HFFc6 (cell line): ENCODE measurements at places on chromosomes 6 and 20. TPM values are rescaled to one million over a fixed set of nuclear protein-coding genes. Genes with fewer than 3 reads are reported as not detected.

Gene ADAM33
- total RNA-seq: 80.4 to 87.3 TPM (median 87.3 TPM) in 3 replicates

GRCh38 chr6:42817907-42818306 lies 36.1 kb downstream of the BICRAL start:
- no peak for DNase-seq
- H3K27ac ChIP-seq: no peak overlapping the region
- H3K27me3 ChIP-seq: no peaks in the 10 kb centered on the region
- no peak overlapping the region for H3K4me3 ChIP-seq

- no peaks in the 10 kb centered on the region for H3K36me3 ChIP-seq
- H3K27me3 ChIP-seq: no peaks in the 10 kb centered on the region; the same call in none of the 2 replicates
- DNase-seq: no peak
- no peak overlapping the region for H3K4me3 ChIP-seq
Observed at GRCh38 chr6:137744877-137745276, 122.2 kb upstream of the TNFAIP3 start.

Gene TFAP2D
- total RNA-seq: not detected in 3 replicates

DNA sequence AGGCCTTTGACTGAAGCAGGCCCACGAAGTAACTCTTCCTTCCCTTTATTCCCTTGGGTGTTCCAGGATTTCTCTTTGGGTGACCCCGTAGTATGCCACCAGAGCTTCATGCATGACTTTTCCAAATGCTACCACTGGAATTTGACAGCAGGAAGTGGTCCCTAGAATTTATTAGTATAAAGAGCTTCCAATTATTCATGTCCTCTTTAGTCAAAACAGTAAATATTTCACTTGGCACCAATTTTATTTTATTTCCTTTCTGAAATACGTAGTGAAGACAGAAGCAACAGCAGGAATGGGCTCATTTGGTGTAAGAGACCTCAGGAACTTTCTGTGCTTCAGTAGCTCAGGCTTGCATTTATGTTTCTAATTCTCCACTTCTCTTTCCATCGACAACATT lies 151.3 kb downstream of the LCA5 start:
- no peaks in the 10 kb centered on the region; the same call in 1 of the 2 replicates for H3K27me3 ChIP-seq
- H3K4me1 ChIP-seq: no peaks in the 10 kb centered on the region
- H3K4me3 ChIP-seq: no peak overlapping the region
- no peak overlapping the region for H3K27ac ChIP-seq
- H3K36me3 ChIP-seq: no peaks in the 10 kb centered on the region
- DNase-seq: no peak

Gene PSORS1C2
- total RNA-seq: not detected in 3 replicates

GRCh38 chr20:38073307-38074071 lies 39.9 kb downstream of the RPRD1B start:
- DNase-seq: peak; percentile 84
- H3K4me3 ChIP-seq: no peak overlapping the region
- H3K36me3 ChIP-seq: peaks cover 47% of the 10 kb centered on the region
- peak overlapping the region; percentile 52 for H3K27ac ChIP-seq
- peaks cover 47% of the 10 kb centered on the region for H3K4me1 ChIP-seq

DNA sequence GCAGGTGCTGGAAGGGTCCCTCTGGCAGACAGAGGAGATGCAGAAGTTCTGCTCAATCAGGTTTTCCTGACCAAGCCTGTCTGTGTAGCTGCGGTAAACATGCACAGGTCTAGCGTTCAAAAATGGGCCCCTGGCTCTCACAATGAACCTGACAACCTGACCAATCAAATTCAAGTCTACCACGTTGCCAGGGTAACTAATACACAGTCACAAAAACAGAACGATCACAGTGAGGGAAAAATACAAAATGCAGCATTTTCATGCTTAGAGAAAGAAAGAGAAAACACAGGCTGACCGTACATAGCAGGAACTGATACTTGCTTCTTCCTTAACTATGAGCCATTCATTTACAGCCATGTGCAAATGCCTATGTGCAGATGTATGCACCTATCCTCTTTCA lies 353.1 kb upstream of the TSHZ2 start:
- H3K27ac ChIP-seq: no peak overlapping the region
- no peaks in the 10 kb centered on the region for H3K36me3 ChIP-seq
- no peak overlapping the region for H3K4me3 ChIP-seq
- peaks cover 3% of the 10 kb centered on the region for H3K27me3 ChIP-seq
- no peak for DNase-seq

Gene AVP
- total RNA-seq: not detected in 3 replicates

DNA sequence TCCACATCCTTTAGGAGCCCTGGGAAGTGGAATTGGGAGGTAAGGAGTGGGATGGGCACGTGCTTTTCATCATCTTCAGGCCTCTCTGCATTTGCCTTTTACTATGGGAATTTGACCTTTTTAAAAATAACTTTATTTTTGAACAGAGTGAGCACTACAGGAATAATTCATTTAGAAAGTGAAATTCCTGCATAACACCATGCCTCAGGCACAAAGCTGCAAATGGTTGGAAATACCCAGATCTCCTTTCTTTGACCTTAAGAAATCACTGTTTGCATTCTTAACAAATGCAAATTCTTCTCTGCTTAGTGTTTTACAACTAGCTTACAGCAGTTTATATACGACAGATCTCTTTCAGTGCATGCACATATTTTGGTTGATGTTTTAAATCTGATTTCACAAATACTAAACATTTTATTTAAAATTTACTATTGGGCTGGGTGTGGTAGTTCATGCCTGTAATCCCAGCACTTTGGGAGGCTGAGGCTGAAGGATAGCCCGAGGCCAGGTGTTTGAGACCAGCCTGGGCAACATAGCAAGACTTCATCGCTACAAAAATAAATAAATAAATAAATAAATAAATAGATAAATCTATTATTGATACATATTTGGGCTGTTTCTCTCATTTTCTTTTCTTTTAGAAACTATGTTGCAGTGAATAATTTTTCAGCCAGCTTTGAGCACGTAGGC lies 24.5 kb downstream of the CST8 start:
- no peaks in the 10 kb centered on the region for H3K36me3 ChIP-seq
- peaks cover 24% of the 10 kb centered on the region for H3K27me3 ChIP-seq
- peak; percentile 40 for DNase-seq
- H3K27ac ChIP-seq: no peak overlapping the region

DNA sequence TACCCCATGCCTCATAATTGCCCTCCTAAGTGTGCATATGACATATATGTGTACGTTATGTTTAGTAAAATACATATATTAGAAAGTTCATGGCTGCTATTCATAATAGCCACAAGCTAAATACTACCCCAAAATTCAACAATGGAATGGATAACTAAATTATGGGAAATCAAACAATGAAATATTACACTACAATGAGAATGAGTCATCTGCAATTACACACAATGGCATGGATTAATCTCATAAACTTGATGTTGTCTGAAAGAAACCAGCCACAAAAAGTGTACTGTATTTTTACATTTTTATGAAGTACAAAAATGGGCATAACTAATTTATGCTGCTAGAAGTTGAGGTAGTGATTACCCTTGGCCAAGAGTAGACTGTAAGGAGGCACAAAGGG lies 477.0 kb downstream of the HAO1 start:
- H3K4me1 ChIP-seq: no peaks in the 10 kb centered on the region
- DNase-seq: no peak
- no peaks in the 10 kb centered on the region for H3K36me3 ChIP-seq
- no peak overlapping the region for H3K4me3 ChIP-seq
- H3K27ac ChIP-seq: no peak overlapping the region

Gene SNAP25
- total RNA-seq: not detected in 3 replicates

Gene IRAK1BP1
- total RNA-seq: 1.8 to 2.6 TPM (median 2.2 TPM) in 3 replicates

- H3K4me3 ChIP-seq: no peak overlapping the region
- H3K4me1 ChIP-seq: peaks cover 59% of the 10 kb centered on the region
- peaks cover 4% of the 10 kb centered on the region; the same call in 1 of the 2 replicates for H3K36me3 ChIP-seq
Observed at GRCh38 chr6:43127877-43128276, 43.2 kb upstream of the SRF start.

GRCh38 chr20:35298264-35298663 lies 6.0 kb upstream of the FAM83C start:
- no peaks in the 10 kb centered on the region; the same call in 1 of the 2 replicates for H3K36me3 ChIP-seq
- peaks cover 9% of the 10 kb centered on the region for H3K27me3 ChIP-seq
- H3K27ac ChIP-seq: no peak overlapping the region; the same call in 1 of the 2 replicates
- no peak overlapping the region for H3K4me3 ChIP-seq

Gene CENPB
- 109 to 127 TPM (median 115 TPM) in 3 replicates for total RNA-seq

Gene DEFB132
- total RNA-seq: not detected in 2 replicates

DNA sequence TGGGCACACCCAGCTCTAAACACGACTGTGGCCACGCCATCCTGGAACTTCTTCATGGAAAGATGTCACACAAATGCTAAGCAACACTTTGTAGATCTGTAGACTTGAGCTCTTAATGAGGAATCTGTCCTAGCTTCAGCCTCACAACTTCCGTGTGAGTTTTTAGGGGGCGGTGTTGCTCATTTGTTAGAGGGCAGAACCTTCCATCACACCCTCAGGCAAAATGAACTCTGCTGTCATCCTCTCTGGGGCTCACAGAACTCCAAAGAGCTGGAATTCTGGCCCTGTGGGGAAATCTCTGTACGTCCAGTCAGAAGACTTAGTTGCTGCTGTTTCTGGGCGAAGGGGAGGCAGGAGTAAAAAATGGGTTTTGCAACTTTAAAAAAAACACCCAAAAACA lies 49.8 kb downstream of the NRN1 start:
- no peaks in the 10 kb centered on the region for H3K4me1 ChIP-seq
- peaks cover 10% of the 10 kb centered on the region for H3K27me3 ChIP-seq
- no peaks in the 10 kb centered on the region for H3K36me3 ChIP-seq
- no peak overlapping the region for H3K27ac ChIP-seq

GRCh38 chr20:8095648-8096572 lies 36.2 kb upstream of the PLCB1 start:
- H3K27ac ChIP-seq: peak overlapping the region; percentile 42
- peaks cover 24% of the 10 kb centered on the region for H3K4me1 ChIP-seq
- no peaks in the 10 kb centered on the region; the same call in 1 of the 2 replicates for H3K27me3 ChIP-seq
- no peaks in the 10 kb centered on the region for H3K36me3 ChIP-seq

GRCh38 chr20:32742322-32743236 lies 688 bp downstream of the COMMD7 start:
- DNase-seq: no peak
- H3K27me3 ChIP-seq: no peaks in the 10 kb centered on the region; the same call in 1 of the 2 replicates
- peak overlapping the region; percentile 97 for H3K4me3 ChIP-seq
- H3K36me3 ChIP-seq: no peaks in the 10 kb centered on the region
- peaks cover 46% of the 10 kb centered on the region for H3K4me1 ChIP-seq
- H3K27ac ChIP-seq: peak overlapping the region; percentile 94

Gene GRM4
- not detected in 2 replicates for total RNA-seq

DNA sequence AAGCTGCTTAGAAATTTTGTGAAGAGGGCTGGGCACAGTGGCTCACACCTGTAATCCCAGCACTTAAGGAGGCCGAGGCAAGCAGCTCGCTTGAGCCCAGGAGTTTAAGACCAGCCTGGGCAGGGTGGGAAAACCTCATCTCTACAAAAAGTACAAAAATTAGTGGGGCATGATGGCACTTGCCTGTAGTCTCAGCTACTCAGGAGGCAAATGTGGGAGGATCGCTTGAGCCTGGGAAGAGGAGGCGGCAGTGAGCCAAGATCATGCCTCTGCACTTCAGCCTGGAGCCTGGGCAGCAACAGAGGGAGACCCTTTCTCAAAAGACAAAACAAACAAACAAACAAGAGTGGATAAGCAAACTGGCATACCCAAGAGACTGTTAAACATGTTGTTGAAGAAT lies 308.3 kb upstream of the ADGRB3 start:
- H3K36me3 ChIP-seq: no peaks in the 10 kb centered on the region
- DNase-seq: no peak
- no peaks in the 10 kb centered on the region for H3K4me1 ChIP-seq
- no peaks in the 10 kb centered on the region for H3K27me3 ChIP-seq
- H3K4me3 ChIP-seq: no peak overlapping the region

- no peak overlapping the region for H3K27ac ChIP-seq
- no peak for DNase-seq
- H3K36me3 ChIP-seq: peaks cover 4% of the 10 kb centered on the region; the same call in 1 of the 2 replicates
- no peaks in the 10 kb centered on the region for H3K4me1 ChIP-seq
Observed at GRCh38 chr6:51116723-51117122, 298.1 kb downstream of the TFAP2B start.

GRCh38 chr20:21046413-21047070 lies 59.6 kb downstream of the LINC00237 start:
- H3K27ac ChIP-seq: no peak overlapping the region
- DNase-seq: no peak
- no peaks in the 10 kb centered on the region for H3K4me1 ChIP-seq
- H3K27me3 ChIP-seq: no peaks in the 10 kb centered on the region; the same call in 1 of the 2 replicates
- H3K36me3 ChIP-seq: no peaks in the 10 kb centered on the region

DNA sequence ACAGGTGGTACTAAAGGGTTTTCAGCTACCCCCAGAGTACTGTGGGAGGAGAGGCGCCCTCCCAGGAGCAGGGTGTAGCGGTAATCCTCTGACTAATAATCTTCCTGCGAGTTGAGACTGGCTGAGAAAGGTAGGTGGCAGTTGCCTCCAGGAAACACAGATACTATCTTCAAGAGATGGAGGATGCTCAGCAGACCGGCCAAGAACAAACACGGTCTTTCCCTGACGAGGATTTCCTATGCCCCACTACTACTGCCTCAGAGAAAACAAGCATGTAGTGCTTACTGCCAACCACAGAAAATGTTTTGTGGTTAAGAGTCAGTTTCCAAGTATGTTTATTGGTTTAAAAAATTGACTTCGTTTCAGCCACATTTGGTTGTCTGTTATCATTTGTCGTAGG lies 26.8 kb downstream of the C6orf89 start:
- H3K27ac ChIP-seq: peak overlapping the region; percentile 64
- peaks cover 58% of the 10 kb centered on the region for H3K4me1 ChIP-seq
- H3K27me3 ChIP-seq: no peaks in the 10 kb centered on the region; the same call in 1 of the 2 replicates
- peaks cover 30% of the 10 kb centered on the region for H3K36me3 ChIP-seq
- H3K4me3 ChIP-seq: peak overlapping the region; percentile 75
- peak; percentile 90 for DNase-seq

Gene ZNF391
- 0.37 to 0.60 TPM (median 0.59 TPM) in 3 replicates for total RNA-seq

Gene STX7
- total RNA-seq: 35.7 to 41.5 TPM (median 41.1 TPM) in 3 replicates

- H3K27ac ChIP-seq: no peak overlapping the region
- peaks cover 14% of the 10 kb centered on the region for H3K4me1 ChIP-seq
- no peaks in the 10 kb centered on the region for H3K27me3 ChIP-seq
- H3K36me3 ChIP-seq: peaks cover 4% of the 10 kb centered on the region; the same call in 1 of the 2 replicates
Observed at GRCh38 chr6:5280920-5281319, 19.6 kb downstream of the FARS2 start.

Gene LY6G6C
- total RNA-seq: 0.21 TPM in 1 of 3 replicates, not detected in the others

Gene ZBP1
- not detected in 2 replicates for total RNA-seq

Gene SDC4
- 130 to 146 TPM (median 131 TPM) in 3 replicates for total RNA-seq

DNA sequence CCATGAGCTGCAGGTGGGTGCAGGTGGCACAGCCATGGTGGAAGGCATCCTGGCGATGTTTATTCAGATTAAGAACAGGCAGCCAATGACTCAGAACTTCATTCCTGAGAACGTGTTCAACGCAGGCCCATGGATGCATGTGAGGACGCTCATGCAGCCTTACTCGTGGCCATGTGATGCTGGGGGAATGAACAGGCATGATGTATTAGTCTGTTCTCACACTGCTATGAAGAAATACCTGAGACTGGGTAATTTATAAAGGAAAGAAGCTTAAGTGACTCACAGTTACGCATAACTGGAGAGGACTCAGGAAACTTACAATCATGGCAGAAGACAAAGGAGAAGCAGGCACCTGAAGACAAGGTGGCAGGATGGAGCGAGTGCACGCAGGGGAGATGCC lies 146.6 kb downstream of the RNASET2 start:
- no peak overlapping the region for H3K27ac ChIP-seq
- H3K27me3 ChIP-seq: no peaks in the 10 kb centered on the region
- DNase-seq: no peak
- H3K4me3 ChIP-seq: no peak overlapping the region
